Small intestine (tissue), 16 donors: ENCODE measurements at places on chromosomes 7 and 10.
A peak's percentile ranks its signal among the peaks of the same experiment; 100 is the strongest.

DNA sequence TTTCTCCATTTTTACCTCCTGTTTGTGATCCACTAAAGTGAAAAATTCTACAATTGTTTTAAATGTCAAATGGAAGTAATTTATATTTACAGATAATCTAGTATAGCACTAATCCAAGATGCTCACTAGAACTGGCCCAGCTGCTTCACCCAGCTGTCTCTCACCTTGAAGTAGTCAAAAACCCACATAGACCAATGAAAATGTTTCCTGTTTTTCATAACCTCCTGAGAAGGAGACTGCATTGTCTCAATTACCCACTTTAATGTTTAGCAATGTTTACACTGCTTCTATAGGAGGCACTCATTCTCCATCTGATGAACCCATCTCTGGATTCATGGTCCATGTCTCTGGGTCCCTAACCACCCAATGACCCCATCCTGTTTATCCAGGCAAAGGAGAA, 56.1 kb upstream of the ADO start:
- DNase-seq = no peak

- peak; percentile 39 for DNase-seq
These were observed 2.2 kb downstream of the FZD8 start for GRCh38 chr10:35639728-35640401.

DNA sequence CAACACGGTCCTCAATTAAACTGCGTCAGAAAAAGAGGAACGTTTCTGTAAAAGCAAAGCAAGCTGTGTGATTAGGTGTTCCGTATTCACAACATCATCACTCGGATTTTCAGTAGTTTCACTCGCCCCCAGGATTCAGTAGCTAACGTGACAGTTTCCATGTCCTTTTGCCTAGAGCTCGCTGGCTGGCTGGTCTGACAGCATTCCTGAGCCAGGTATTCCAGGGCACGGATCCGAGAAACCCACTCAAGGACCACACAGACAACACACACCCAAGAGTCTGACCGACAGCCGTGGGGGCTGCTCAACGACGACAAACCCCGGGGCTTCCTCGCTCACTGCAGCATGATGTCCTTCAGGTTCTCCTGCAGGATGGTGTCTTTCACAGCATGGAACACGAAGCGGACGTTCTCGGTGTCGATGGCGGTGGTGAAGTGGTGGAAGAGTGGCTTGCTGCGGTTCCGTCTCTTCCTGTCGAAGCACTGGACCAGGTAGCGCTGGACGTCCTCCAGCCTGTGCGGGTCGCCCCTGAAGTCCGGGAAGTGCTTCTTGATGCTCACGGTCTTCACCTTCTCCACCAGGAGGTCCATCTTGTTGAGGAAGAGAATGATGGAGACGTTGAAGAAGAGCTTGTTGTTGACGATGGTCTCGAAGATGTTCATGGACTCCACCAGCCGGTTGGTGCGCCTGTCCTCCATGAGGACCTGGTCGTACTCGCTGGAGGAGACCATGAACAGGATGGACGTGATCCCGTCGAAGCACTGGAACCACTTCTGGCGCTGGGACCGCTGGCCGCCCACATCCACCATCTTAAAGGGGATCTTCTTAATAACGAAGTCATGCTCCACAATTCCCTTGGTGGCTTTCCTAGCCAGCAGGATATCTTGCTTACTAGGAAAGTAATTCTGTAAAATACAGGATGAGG, 43.1 kb downstream of the AMZ1 start:
- no peak for DNase-seq

DNA sequence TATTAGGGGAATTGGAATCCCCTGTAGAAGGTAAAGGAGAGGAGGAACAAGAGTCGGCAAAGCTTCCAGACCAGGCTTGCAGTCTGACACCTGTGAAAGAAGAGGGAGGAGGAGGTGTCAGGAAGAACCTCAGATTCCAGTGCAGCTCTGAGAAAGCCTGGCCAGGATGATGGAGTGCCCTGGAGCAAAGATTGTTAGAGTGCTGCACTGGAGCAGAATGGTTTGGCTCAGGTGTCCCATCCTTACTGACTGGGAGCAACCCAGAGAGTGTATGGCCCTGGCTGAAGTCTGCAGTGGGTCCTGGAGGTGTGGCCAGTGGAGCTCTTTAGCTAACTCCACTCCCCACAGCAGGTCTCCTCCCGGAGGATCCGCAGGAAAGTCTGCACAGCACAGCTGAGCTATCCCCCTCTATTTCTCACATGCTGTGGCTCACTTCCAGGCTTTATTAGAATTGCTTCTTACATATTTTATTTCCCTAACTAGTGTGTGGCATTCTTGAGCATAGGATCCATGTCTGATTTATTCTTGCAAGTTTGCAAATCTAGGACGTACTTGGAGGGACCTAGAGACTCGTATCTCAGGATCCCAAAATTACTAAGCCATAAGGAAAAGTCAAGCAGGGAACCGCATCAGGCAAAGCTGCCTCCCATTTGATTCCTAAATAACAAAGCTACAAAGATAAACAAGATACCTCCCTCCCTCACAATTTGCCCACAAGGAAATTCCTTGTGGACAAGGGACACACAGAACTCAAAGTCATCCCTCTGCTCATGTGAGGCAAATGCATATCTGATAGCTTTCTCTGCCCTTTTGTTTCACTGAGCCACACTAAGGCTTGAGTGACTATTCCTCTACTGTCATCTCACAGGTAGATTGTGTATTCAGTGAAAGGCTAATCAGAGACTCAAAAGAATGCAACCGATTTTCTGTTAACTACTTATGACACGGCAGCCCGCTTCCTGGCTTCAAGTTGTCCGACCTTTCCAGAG, 58.8 kb downstream of the VIM start:
- no peak for DNase-seq

- no peak for DNase-seq
These were observed 130.0 kb upstream of the LANCL2 start for GRCh38 chr7:55235115-55235514.

GRCh38 chr10:72564596-72564995, 61.3 kb downstream of the MICU1 start:
- DNase-seq = no peak

- no peak for DNase-seq
These were observed 568.7 kb upstream of the MGMT start for GRCh38 chr10:128898133-128898915.

GRCh38 chr7:74561898-74562613, 95.5 kb upstream of the GTF2I start:
- DNase-seq = no peak

- no peak for DNase-seq
These were observed 80.7 kb upstream of the PPP1R3C start for GRCh38 chr10:91713461-91714072.

GRCh38 chr7:67619175-67619574, 622.5 kb downstream of the TYW1 start:
- DNase-seq = no peak

DNA sequence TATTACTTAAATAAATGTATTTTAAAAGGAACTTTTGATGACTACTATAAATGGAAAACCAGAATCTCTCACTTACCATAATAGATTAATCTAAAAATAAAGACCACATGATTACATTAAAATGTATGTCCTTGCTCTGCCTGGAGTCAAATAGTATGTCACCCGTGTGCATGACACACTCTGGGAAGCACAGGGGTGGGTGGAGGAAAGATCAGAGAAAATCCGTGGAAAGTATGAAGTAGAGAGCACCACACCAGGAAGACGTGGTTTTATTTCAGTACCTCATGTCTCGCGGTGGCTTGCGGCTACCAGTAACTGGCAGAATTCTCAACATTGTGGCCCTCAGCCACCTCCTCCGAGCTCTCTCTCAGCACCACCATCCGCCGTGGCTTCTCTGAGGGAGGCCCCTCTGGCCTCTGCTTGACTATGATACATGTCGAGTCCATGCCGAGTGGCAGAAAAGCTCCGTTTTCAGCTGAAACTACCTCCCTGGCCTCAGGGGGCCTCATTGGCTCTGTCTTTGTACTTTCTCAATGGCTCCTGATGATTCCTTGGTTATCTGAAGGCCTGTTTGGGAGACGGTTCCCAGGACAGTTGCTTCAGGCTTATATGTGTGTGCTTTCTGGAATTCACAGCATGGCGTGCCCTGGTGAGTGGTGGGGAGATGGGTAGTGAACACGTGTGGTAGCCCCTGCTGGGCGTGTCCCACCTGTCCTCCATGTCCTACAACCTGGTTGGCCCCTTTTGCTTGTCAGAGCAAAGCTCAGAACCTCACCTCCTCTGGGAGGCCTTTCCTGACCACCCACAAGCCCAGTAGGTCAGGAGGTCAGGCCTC, 49.8 kb downstream of the LHPP start:
- no peak for DNase-seq

DNA sequence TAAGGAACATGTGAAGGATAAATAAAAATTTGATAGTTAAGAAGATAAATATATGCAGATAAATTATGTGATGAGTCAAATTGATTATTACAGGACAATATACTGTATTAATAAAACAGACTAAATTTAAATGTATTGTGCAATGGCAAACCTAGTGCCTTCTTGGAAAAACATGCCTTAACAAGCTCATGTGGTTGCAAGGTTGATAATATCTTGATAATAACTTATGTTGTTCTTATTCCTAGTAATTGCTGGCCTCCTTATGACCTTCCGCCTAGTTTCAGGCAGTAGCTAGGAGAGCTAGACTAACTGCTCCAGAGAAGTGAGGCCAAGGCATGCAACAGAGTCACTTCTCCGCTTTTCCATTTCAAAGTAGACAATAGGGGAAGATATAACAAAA, 7.6 kb upstream of the RAB11FIP2 start:
- DNase-seq = no peak

GRCh38 chr7:37330775-37331174, 117.9 kb downstream of the ELMO1 start:
- DNase-seq = no peak

GRCh38 chr7:139451638-139452037, 31.8 kb downstream of the KLRG2 start:
- DNase-seq = no peak

- DNase-seq = no peak
These were observed 22.9 kb downstream of the FAM3C start for GRCh38 chr7:121373177-121373576.

DNA sequence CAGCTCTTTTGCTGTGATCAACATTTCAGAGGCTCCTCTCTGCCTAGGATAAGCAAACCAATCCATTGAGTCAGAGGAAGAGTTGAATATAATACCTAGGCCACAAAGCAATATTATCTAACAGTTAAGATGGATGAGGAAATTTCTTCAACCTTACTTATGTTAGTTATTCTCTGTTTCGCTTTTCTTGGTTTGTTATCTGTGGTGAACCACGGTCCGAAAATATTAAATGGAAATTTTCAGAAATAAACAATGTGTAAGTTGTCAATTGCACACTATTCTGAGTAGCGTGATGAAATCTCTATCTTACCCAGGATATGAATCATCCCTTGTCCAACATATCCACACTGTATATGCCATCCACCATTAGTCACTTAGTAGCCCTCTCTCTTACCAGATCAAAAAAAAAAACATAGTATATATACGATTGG, 1.5 kb upstream of the HTR7 start:
- no peak for DNase-seq

DNA sequence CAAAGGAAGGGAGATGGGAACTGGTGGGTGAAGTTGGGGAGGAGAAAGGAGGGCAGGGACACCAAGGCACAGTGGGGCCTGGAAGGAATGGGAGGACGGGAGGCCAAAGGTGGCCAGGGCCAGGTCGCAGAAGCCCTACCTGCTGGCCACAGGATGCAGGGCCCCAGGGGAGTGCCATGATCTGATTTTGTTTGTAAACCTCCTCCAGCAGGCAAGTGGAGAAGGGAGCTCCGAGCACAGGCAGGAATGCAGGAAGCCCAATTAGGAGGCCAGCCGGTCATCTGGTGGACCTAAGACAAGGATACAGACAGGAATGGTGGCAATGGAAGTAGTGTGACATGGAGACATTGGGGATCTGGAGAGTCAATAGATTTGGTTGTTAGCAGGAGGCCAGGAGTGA, 107.0 kb upstream of the ZMIZ1 start:
- no peak for DNase-seq

GRCh38 chr10:123045961-123046731, 37.3 kb downstream of the ACADSB start:
- DNase-seq = no peak

GRCh38 chr10:94038024-94038423, 44.3 kb downstream of the PLCE1 start:
- no peak for DNase-seq
